ENCODE measurements at places on chromosomes 11 and 22.
A peak's percentile ranks its signal among the peaks of the same experiment; 100 is the strongest.

GRCh38 chr22:28798810-28799605 lies 1.4 kb downstream of the XBP1 start:
- peak; percentile 24 for DNase-seq

GRCh38 chr22:50316114-50317065 lies 8.9 kb upstream of the PLXNB2 start:
- DNase-seq = no peak

DNA sequence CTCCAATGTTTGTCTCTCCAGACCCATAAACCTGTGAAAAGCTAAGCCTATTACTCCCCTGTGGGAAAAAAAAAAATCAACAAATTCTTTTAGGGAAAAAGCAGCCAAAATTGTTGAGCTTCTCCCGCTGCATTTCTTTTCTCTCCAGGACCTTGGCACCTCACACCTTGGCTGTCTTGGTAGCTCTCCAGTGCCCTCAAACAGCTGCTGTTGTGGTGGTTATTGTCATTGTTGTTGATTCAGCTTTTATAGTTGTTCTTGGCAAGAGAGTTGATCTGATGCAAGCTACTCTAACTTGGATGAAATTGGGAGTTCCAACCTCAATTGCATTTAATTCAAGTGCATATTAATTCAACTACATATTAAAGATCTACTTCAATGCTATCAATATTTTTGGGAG lies 516.9 kb upstream of the LARGE1 start:
- no peak for DNase-seq

DNA sequence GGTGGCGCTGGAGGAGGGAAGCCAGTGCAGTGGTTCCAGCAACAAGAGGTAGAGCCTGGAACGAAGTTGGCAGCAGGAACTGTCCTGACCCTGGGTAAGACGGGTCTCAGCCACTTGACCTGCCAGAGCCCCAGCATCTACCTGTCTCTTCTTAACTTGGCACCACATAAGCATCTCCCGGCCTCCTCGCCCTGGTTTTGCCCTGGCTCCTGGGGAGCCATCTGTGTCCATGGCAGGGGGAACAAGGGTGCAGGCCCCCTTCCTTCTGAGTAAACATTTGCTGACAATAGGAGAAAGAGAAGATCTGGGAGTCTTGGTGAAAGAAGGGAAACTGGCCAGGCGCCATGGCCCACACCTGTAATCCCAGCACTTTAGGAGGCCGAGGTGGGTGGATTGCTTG lies 12.8 kb downstream of the P2RY2 start:
- DNase-seq = no peak

DNA sequence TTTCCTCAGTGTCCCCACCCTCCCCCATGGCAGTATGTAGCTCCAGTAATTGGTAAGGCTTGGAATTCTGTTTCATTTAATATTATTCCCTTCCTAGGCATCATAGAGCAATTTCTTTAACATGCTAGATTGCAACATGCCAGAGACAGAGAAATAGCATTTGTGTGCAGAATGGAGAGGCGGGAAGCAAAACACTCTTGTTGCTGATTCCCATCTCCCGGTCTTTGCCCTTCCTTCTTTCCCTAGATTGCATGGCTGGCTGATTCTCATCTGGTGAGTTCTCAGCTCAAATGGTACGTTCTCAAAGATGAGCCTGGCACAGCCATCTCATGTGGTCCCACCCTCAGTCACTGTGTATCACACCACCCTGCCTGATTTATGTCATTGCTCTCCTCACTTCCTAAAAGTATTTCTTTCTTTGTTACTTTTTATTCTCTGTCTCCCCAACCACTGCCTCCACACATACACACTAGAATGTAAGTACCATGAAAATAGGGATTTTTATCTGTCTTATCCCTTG lies 66.9 kb downstream of the ARFGAP2 start:
- no peak for DNase-seq

- DNase-seq = no peak
These were observed 2.3 kb downstream of the MALAT1 start for GRCh38 chr11:65501186-65501471.

- DNase-seq = no peak
These were observed 142.8 kb upstream of the B3GAT1 start for GRCh38 chr11:134554861-134555260.

Data from C1 segment of cervical spinal cord (tissue), 14 donors.